Cortex of kidney (tissue), 1 donor: ENCODE measurements at places on chromosomes 4 and X.

GRCh38 chr4:181606300-181606699 is 636.9 kb upstream of the TENM3 start:
- DNase-seq, result no peak

DNA sequence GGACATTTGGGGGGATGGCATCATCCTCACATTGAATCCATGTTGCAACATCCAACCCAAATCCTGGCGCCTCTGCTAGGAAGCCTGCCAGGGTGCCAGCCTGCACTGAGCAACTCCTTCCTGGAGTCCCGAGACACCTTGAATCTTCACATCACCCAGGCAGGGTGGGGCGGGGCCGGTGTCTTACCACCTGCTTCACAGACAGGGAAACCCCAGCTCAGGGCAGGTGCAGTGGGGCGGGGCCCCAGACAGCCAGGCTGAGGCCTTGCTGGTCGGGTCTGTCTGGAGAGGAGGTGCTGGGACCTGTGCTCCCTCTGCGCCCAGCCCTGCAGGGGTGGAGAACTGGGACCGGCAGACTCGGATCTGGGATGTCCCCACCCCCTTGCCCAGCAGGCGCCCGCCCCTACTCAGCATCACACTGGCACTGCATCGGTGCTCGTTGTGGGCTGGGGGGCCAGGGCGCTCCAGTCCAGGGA is 31.5 kb upstream of the HTRA3 start:
- DNase-seq, result no peak

- no peak for DNase-seq
Observed at GRCh38 chr4:46388857-46389256, 1.1 kb downstream of the GABRA2 start.

GRCh38 chr4:1562771-1563170 is 121.3 kb downstream of the FAM53A start:
- DNase-seq, result no peak

GRCh38 chr4:2648159-2648814 is 107.8 kb downstream of the TNIP2 start:
- no peak for DNase-seq
